ENCODE measurements at places on chromosomes 7 and 10.

DNA sequence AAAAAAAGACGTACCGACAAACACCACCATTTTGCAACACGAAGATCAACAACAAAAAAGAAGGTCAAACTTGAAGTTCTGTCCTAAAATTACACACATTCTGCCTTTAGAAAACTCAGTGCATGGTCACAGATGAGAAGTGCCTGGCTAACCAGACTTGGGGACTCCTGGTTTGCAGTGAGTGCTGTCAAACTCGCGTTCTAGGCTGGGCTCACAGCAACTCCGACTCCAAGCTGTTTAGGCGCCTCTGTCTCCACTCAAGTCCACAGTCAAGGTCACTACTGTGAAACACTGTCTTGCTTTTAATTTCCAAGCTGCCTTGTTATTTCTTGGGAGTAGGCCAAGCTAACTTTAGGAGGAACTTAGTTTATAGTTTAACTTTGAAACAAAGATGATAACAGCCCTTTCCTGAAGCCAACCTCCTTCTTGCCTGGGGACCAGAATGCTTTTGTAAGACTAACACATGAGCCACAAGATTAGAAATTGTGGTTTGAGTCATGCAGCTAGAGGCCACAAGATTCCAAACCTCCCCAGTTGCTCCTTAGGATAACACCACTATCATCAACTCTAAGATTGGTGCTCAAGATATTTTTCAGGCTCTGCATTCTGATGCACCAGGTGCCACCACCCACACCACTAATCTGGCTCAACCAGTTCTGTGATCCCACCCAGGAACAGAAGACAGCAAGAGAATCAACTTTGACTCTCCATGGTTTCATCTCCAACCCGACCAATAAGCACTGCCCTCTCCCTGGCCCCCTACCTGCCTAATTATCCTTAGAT, 1.1 kb upstream of the DNAAF5 start:
- DNase-seq = no peak

DNA sequence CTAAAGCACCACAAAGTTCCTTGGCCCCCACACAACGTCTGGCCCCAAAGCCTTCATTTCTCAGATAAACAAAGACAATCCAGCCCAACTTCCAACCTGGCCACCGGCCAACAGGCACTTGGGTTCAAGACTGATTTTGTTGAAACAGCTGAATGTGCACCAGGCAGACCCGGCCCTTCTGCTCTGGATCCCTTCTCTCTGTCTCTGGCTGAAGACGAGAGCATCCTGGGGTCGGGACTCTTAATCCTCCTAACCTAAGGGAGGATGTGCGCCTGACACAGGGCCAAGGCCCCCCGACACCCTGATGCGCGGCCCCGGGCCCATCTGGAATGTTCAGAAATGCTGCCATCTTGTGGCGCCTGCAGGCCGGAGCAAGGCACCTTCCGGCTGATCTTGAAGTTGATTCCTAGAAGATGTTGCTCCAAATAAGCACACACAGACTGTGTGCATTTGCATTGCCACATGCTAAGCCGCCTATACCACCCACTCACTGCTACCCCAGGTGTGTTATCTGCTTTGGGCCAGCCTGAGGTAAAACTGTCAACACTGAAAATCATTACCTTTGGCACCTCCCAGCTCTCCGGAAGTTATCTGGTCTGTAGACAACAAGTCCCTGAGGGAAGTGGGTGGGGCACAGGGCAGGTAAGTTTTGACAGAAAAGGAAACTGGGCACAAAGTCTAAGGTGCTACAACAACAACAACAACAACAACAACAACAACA, 98.4 kb upstream of the HABP2 start:
- no peak for DNase-seq

- no peak for DNase-seq
Measured at GRCh38 chr10:33412653-33413361, 78.3 kb upstream of the NRP1 start.

DNA sequence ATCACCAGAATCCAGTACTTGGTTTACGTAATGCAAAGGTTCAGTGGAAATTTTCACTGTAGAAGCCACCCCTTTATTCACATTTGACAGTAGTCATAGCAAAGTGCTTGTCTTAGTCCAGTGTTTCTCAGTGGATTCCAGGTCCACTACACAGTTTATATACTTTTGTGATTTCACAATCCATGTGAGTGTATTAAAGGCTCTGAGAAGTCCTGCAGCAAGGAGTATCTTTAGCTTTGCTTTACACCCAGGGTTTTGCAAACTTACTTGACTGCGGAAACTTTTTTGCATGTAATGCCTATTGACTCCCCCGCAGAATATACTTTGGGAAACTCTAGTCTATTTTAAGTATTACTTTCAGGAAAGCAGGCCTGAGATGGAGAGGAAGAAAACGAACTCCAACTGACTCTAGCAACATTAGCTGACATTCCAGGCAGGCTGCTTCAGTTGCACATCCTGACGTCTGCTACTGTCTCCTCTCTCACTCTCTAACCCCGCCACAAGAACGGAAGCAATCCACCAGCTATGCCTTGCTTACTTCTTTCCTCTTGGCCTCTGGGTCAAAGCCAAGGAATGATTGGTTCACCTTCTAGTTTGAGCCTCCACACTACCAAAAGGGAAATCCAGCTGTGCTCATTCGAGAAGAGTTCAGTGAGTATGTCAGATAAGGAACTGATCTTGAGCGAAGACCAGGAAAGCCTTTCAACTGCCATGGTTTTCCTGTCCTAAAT, 6.2 kb downstream of the PLXNA4 start:
- no peak for DNase-seq

DNA sequence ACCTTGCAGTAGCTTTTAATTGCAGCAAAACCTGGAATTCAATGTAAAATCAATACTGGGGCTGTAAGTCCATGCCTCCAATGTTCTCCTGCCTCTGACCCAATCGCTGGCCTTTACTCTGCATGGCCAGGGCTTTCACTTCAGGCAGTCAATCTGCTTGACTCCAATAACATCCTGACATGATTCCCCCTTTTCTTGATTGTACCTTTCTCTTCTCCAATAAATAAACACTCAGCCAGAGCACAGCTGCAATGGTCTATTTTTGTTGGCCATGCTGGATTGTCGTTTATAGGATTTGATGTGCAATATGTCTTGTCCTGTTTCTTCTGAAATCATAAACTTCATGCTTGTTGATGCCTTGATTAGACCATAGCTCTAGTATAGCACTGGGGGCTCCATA, 97.8 kb upstream of the COL1A2 start:
- no peak for DNase-seq

All from esophagus squamous epithelium (tissue), 5 donors.